Skeletal muscle cell (primary cell): ENCODE measurements at places on chromosomes 3 and 15.
A peak's percentile ranks its signal among the peaks of the same experiment; 100 is the strongest.

DNA sequence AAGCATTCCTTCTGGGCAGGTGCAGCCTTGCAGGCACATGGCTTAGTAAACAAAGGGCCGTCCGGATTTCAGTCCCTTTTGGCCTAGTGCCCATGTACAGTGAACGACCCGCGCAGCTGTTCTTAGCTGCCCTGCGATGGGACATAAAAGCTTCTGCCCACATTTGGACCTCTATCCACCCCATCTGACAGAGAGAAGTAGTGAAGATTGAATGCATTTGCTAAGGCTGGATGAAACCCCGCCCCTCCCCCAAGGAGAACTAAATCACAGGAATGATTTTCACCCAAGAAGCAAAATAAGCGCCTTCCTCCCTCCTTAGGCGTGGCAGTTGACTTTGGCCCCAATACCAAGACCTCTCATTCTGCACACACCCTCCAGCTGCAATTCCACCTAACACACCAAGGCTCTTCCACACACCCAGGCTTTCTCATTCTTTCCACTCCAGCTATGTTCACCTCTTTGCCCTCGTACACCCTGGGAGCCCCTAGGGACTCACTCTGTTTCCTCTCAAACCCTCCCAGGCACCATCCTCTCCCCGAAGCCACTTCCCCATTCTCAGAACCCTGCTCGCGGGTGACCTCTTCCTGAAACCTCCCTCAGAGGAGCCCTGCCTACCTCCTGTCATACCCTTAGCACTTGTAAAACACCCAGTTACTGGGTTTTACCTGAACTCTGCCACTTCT lies 14.1 kb upstream of the HRH1 start:
- no peak for DNase-seq

- no peak for DNase-seq
Observed at GRCh38 chr3:140152851-140153639, 218.1 kb downstream of the CLSTN2 start.

DNA sequence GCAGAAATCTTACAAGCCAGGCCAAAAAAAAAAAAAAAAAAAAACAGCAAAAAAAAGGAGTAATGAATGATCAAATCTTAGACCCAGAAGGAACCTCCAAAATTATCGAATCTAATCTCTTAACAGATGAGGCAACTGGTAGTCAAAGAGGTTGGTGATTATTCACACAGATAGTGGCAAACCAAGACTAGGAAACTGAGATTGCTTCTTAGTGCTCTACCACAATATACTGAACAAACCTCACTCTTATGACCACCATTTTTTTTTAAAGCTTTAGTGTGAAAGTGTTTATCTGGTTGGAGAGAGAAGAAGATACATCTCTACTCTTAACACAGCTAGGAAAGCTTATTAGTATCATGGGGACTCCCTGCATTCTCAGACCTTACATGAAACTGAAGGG lies 17.3 kb downstream of the ATOSA start:
- DNase-seq, result no peak

DNA sequence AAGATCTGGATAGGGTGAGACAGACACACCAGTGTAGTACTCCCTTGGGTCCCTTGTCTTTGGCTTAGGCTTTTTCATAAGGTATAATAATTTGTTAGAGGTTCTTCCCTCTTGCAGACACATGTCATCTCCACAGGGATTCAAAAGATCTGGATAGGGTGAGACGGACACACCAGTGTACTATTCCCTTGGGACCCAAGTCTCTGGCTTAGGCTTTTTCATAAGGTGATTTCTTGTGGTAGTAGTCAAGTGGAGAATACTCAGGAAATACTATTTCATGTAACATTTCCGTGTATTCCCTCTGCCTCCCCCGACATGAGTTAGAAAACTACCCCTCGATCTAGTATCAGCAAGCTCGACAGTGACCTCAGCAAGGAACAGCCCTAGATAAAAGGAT lies 954 bp upstream of the MAPKBP1 start:
- no peak for DNase-seq

- DNase-seq, result no peak
Observed at GRCh38 chr3:45623393-45623792, 28.8 kb downstream of the LIMD1 start.

DNA sequence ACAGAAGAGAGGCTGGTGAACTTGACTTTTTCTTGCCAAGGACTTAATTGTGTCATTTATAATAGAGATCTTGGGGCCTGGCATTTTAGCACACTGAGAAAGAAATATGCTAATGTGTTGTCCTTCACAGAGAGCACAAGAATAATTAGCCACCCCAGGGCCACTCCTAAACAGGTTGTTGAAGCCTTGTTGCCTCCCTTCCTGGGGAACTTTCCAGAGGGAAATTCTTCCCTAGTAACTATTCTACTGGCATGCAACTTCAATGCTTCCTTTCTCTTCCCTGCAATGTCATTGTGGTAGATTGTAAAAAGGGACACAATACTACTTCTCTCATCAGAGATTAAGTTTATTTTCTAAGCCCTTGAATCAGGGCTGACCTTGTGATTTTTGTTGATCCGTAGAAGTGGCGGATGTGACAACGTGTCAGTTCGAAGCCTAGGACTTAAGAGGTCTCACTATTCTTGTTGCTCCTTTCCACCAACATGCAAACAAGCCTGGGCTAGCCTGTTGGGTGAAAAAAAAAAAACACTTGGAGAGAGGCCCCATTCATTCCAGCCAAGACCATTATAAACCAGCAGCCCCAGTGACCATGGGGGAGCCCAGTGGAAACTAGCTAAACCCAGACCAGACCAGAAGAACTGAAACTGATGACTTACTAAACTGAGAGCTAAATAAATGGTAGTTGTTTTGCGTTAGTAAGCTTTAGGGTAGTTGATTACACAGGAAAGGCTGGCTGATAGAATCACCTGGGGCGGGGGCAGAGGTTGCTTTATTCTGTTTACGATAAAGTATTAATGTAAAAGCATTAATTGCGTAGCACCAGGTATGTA lies 287.2 kb downstream of the SHQ1 start:
- DNase-seq, result no peak

- no peak for DNase-seq
Observed at GRCh38 chr3:24047513-24047912, 102.4 kb downstream of the NR1D2 start.

DNA sequence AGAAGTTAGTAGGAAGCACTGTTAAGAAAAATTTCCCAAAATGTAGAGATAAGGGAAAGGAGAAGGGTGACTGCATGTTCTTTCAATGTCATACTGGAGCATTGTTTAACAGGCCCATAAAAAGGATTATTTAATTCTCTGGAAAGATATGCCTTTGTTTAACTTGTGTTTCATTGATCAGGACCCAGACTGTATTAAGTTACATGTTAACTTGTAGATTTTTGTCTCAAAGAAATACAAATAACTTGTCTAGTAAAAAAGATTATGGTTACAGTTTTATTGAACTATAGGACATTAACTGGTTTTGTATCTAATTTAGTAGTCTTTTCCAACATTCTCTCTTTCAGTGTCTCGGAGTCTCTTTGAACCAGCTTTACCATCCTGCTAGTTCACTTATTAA lies 49.7 kb upstream of the LMOD3 start:
- DNase-seq, result no peak

DNA sequence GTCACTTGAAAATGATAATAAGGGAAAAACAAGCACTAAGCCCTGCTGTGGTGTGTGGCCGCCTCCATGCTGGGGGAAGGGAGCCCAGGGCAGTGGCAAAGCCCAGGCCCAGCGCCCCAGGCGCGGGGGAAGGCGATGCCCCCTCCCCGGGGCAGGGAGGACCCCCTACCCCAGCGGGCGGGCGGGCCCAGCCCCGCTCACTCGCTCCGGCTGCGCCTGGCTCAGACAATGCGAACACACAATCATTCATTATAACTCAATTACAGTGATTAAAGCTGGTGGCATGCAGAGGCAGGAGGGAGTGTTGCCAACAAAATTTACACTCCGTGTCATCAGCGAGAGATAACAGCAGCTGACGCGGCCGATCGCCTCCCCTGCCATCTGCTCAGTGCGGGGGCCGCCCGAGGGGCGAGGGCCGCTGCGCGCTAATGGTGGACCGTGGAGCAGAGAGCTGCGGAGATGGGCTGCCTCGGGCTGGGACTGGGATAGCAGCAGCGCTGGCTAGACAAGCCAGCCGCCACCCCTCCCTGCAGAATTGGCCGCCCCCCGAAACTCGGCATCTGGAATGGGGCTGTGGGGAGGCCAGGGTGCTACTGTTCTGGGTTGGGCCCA lies 64.1 kb downstream of the TLE3 start:
- DNase-seq, result peak; percentile 33
